ENCODE measurements at places on chromosomes 3 and 15. TPM values are rescaled to one million over a fixed set of nuclear protein-coding genes. Genes with fewer than 3 reads are reported as not detected.

- DNase-seq = no peak
Observed at GRCh38 chr3:160098261-160098908, 109.8 kb downstream of the IL12A start.

- no peak for DNase-seq
Observed at GRCh38 chr3:33722626-33723370, 4.7 kb upstream of the CLASP2 start.

GRCh38 chr3:54157860-54158259, 35.5 kb downstream of the CACNA2D3 start:
- DNase-seq = no peak

DNA sequence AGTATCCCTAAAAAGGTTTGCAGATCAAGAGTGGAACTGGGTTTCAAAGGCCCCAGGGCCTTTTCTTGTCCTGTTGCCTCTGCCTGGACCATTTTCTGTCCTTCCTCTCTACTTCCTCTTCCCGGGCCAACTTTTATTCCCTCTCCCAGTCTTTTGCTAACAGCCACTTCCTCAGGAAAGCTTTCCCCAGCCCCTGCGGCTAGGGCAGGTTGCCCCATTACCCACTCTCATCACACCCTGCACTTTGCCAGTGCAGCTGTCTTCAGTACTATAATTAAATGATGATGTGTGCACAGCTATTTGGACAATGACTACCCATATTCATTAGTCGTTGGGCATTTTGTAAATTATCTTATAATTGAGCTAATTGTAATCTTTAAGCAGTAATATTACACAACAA, 150.5 kb upstream of the THBS1 start:
- no peak for DNase-seq

GRCh38 chr3:178318340-178318739, 217.9 kb upstream of the KCNMB2 start:
- DNase-seq = no peak

DNA sequence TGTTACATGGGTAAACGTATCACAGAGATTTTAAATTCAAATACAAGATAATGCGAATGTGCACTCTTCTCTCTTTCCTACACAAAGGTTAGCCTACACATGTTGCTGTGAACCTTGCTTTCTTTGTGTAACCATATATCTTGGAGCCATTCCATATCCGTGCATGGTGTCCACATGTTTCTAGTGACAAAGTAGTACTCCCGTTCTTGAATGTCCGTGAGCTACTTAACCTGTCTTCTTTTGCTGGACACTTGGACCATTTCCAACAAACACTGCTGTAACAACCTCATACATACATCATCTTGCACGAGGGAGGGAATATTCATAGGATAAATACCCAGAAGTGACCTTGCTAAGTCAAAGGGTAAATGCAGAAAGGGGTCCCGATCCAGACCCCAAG, 75.0 kb downstream of the STRIT1 start:
- DNase-seq = no peak

GRCh38 chr15:55589287-55589686, 1.1 kb upstream of the PYGO1 start:
- DNase-seq = no peak

GRCh38 chr15:49521802-49522201, 98.8 kb downstream of the FGF7 start:
- no peak for DNase-seq

GRCh38 chr3:78963771-78964170, 804.0 kb downstream of the ROBO1 start:
- no peak for DNase-seq

DNA sequence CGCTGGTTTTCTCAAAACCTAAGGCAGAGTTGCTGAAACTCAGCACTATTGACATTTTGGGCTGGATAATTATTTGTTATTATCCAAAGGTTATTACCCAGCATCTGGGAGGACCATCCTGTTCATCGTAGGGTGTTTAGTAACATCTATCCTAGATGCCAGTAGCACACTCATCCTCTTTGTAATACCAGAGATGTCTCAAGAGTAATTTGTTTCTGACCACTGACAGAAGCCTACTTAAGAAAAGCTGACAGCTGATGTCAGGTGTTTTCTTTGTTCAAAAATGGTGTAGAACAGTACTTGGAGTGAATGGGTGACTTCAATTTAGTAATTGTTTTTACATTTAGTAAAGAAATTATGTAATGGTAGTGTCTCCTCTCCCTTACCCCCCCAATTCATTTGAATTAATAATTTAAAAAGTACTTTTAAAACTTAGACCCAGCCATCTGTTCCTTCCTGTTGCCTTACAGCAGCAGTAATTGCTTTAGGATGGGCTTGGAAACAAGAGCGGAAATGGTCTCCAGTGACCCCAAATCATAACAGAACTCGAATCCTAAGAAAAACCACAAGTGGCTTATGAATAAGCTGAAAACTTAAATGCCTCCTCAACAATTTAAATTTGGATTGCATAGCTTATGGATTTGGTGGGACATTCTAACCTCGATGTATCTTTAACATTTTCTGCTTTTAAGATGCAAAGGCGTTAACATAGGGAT, 105.4 kb downstream of the PTPRG start:
- no peak for DNase-seq

- no peak for DNase-seq
Observed at GRCh38 chr3:101509281-101509680, 3.7 kb downstream of the SENP7 start.

- DNase-seq = no peak
Observed at GRCh38 chr3:36842275-36842674, 77.9 kb upstream of the DCLK3 start.

GRCh38 chr3:172173316-172174254, 134.2 kb downstream of the FNDC3B start:
- no peak for DNase-seq

DNA sequence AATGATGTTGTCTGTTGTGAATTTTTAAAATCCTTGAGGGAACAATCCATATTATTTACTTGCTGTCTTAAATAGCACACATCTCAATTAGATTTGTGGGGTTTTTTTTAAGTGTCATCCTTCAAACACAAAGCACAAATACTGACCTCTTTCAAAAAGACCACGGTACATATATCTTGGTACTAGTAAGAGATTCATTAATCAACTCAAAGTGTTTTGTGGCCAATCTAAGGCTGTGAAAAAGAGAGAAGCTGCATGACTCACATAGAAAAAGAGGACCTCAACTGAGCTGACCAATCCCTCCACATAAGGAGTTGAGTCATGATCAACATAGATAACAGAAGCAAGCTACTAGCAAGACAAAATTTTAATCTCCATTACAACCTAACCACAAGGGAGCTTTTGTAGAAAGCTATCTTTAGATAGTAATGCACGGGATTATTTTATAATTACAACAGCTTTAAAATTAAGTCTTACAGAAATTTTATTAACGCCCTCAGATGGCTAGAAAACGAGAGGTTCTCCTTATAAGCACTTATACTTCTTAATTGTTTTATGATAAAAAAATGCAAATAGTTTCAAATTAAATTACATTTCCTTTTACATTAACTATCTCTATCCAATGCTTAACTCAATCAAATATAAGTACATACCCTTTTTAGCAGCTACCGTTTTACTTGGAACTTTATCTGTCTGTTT, 60.5 kb downstream of the TOP2B start:
- DNase-seq = no peak

- no peak for DNase-seq
Observed at GRCh38 chr3:160280836-160281235, 55.6 kb downstream of the C3orf80 start.

DNA sequence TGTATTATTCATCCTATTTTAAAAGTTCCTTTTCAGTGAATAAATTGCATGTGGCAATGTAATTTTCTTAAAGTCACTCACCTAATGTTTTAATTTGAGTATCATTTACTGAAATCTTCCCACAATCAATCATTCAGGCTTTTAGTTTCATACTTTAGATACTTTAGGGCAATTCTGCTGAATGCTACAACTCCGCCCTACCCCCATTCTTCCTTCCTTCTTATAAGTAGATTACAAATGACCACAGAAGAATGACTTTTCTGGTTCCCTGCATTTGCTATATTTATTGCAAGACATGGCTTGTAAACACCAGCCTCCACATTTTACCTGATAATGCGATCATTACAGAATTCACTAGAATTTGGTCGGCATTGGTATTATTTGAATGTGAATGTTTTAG, 1061.9 kb downstream of the FHIT start:
- DNase-seq = no peak

GRCh38 chr3:147393943-147394883, 12.1 kb downstream of the ZIC4 start:
- no peak for DNase-seq

DNA sequence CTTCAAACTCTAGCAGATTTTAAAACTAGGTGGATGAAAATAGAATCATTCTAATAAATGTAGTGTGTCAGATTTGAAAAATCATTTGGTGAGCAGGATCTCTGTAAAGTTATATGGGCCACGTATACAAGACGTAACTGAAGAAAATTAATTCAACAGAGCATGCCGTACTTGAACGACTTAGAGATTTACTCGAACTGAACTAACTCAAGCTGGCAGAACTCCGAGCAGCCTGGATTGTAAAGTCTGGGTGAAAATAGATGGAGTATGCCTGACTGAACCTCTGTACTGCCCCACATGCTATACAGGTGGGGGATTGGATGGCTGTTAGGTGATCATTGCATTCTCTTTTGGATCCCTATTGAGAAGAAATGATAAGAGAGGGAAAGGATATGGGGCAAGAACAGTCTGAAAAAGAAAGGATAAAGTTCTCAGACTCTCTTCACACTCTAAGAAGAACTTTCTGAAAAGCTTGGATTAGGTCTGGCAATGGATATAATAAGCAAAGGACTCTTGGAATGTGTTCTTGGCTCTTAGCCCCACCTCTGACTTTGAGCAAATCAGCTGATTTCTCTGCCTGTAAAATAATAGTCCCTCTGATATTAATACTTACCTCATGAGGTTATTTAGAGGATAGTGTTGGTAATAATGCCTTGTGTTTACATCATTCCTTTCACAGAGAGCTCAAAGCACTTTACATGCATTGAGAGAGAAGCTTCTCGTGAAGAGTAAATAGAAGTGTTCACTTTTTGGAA, 147.5 kb downstream of the FILIP1L start:
- DNase-seq = no peak

GRCh38 chr3:170469151-170470062, 50.7 kb downstream of the CLDN11 start:
- no peak for DNase-seq

- DNase-seq = no peak
Observed at GRCh38 chr3:170307671-170308405, 49.7 kb upstream of the SKIL start.

GRCh38 chr15:52975941-52976449, 185.9 kb upstream of the ONECUT1 start:
- no peak for DNase-seq

DNA sequence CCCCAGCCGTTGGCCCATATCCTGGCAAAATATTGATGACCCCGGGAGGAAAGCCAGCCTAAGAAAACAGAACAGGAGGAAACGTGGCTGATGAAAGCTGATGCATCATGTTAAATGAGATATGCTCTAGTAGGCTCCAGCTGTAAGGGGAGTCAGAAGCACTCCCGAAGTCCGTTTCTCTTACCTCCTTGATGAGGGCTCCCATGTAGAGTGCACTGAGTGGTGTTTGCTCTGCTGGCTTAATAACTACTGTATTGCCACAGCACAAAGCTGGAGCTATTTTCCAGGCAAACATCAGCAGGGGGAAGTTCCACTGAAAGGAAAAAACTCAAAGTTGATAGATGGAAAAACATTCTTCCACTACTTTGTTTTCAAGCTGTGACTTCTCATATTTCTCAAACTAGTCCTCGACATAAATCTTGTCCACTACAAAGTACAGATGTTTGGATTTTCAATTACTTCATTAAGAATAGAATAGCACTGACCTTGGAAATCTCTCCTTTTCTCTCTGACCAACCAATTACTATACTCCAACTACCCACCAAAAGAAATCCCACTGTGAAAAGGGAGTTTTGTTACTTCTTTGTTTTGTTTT, 72.7 kb downstream of the ALDH1A2 start:
- DNase-seq = no peak

DNA sequence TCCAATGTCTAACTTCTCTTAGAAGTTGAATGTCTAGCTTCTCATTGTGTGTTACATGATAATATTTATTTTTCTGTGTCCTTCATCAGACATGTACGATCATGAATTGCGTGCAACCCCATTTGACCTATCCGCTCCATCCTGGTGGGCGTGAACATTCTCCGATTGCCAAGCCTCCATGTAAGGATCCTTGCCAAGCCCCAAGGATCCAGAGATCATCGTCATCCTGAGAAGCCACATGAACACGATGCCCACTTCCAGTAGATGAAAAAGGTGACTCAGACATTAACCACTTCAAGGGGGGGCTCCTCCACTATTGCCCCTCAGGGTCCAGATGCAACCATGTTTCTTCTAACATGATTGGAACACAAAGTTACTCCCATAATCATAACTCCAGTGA, 25.5 kb upstream of the KNG1 start:
- no peak for DNase-seq

DNA sequence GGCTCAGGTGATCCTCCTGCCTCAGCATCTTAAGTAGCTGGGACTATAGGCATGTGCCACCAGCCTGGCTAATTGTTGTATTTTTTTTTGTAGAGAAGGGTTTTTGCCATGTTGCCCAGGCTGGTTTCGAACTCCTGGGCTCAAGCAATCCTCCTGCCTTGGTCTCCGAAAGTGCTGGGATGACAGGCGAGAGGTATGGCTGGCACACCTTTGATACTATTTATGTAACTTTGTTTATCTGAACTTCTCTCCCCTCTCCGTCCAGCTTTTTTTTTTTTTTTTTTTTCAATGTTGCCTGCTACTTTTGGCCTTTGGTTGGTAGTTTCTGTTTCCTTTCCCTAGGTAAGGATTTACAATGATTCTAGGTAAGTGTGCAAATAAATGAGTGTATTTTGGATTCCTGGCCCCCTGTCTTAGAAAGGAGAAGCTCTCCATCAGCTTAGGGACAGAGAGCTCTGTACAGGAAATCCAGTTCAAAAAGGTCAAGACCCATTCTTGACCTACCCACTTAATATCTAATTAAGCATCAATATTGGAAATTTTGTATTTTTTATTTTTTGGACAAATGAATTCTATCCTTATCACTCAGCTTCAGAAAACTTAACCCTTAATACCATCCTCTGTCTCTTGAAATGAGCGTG, 6.8 kb downstream of the ARL6IP5 start:
- DNase-seq = no peak

- DNase-seq = no peak
Observed at GRCh38 chr15:101092156-101092866, 159.5 kb downstream of the CHSY1 start.

- DNase-seq = no peak
Observed at GRCh38 chr3:16828815-16829214, 55.9 kb upstream of the PLCL2 start.

MESD gene
- 18.5 TPM for total RNA-seq

SGO1 gene
- total RNA-seq = 2.1 TPM

KIF7 gene
- total RNA-seq = 9.4 TPM

PYGO1 gene
- 21.3 TPM for total RNA-seq

TIMP4 gene
- total RNA-seq = 1.2 TPM

TM4SF1 gene
- 22.7 TPM for total RNA-seq

EOMES gene
- 0.46 TPM for total RNA-seq

IRAK2 gene
- total RNA-seq = 1.1 TPM

TMEM207 gene
- total RNA-seq = not detected

PP2D1 gene
- not detected for total RNA-seq

ITIH1 gene
- total RNA-seq = not detected

MYLK gene
- total RNA-seq = 1,614 TPM

CCDC39 gene
- 0.09 TPM for total RNA-seq

OCA2 gene
- total RNA-seq = not detected

UBAP1L gene
- 3.9 TPM for total RNA-seq

All from mucosa of descending colon (tissue), 3 donors.